ENCODE measurements at places on chromosomes 1 and 21.
A peak's percentile ranks its signal among the peaks of the same experiment; 100 is the strongest.

DNA sequence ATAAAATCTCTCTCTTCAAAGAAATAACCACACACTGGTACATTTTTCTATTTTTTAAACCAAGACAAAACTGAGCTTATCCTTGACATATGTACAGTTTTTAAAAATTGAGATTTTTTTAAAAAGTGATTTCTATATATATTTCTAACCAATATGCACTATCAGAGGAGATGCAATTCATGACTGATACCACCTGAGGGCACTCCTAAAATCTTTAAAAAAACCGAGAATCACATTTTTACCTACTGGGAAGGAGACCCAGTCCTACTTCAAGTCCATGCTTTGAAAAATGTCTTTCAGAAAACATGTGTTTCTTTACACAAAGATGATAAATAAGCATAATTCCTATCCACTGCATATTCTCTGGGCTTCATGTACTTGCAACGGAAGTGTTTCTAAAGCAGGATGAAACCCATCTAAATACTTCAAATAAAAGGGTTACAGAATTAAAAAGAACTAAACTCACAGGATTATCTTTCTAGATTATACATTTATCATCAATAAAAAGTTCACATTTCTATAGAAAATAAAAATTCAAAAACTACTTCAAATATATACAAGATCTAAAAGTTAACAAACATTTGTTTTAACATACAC lies 98.6 kb downstream of the ENAH start:
- DNase-seq, result no peak

DNA sequence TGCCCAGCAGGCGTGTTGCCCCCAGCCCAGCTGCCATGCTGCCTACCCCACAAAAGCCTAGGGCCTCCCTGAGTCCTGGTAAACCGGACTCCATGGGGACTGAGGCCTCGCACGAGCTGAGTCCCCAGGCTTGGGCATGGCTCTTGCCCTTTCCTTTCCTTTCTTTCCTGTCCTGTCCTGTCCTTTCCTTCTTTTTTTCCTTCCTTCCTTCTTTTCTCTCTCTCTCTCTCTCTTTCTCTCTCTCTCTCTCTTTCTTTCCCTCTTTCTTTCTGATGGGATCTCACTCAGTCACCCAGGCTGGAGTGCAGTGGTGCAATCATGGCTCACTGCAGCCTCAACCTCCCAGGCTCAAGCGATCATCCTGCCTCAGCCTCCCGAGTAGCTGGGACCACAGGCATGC lies 104.4 kb downstream of the SPSB1 start:
- no peak for DNase-seq

DNA sequence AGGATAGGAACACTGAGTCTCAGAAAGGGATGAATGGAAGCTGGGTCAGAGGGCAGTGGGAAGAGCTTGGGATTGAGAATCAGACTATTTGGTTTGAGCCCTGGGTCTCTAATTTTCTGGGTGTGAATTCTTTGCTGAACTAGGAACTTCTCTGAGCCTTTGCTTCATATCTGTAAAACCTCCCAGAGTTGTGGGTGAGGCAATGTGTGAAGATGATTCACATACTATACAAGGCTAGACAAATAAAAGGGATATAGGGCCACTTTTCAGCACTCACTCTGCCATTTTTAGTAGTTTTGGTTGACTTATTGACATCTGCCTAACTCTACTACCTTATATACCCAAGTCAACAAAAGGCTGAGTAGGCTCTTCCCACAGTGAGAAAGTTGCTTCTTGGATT lies 77.7 kb upstream of the JUN start:
- DNase-seq, result no peak

DNA sequence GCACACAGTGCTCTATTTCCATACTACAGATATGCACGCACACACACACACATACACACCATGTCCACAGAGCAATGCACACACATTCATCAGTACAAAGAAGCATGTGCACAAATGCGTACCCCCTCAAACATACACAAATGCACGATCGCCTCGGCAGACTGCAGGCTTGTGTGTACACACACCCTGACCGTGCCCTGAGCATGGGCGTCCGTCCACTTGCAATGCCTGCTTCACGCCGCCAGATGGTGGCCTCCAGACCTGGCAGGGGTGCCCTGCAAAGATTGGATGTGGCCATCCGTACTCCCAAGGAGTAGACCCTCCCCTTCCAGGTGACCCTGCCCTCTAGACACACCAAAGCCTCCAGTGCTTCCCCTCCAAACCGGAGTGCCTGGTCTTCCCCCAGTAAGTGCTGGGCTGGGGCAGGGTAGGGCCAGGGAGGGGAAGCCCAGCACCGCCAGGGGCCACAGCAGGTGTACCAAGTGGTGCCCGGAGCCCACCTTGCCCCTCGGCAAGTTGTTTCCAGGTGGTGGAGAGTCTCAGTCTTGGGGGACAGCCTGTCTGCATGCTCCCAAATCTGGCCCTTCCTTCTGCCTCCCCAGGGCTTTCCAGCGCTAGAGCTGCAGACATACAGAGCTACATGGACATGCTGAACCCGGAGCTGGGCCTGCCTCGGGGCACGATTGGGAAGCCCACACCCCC lies 20.6 kb downstream of the ESPN start:
- no peak for DNase-seq

DNA sequence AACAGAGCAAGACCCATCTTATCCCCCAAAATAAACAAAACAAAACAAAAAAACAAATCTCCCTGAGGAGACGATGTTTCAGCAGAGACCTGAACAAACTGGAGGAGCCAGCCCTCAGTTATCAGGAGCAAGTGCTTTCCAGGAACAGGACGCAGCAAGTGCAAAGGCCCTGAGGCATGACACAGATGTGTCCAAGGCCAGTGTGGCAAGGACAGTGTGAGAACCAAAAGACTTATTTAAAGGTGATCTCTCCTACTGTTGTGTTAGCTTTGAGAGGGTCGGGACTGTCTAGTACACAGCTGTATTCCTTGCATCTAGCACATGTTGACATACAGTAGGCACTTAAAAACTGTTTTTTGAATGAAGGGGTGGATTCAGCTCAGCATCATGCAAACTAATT lies 48.0 kb downstream of the FOXD2 start:
- DNase-seq, result no peak

DNA sequence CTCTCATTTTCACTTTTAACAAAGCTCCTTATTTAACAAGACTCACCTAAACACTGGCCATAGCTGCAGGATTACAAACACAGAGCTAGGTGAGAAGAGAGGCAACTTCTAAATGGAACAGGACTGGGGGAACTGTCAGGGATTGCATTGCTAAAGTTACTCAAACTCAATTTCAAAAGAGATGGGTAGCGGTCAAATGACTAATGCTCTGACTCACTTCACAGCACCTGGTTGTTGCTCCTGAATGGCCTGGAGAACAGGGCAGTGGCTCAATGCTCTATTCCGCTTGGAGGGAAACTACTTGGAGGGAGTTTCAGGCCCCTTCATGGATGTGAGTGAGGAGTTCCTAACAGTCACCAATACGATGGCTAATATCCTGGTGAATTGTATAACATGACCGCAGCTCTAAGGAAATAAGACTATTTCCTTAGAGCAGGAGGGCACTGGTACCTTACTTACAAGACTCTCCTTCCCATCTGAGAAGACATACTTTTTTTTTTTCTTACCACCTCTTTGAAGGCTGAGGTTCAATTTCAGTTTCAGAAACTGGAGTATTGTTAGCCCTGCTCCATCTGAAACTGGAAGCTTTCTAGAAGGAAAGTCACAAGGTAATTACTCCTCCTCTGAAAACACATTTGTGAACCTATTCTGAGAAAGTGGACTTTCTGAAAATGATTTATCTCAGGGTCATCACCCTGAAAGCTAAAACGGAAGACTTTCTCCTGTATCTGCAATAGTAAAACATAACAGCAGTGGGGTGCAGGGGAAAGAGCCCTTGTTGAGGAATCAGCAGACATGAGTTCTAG lies 9.5 kb downstream of the DPT start:
- DNase-seq, result no peak

DNA sequence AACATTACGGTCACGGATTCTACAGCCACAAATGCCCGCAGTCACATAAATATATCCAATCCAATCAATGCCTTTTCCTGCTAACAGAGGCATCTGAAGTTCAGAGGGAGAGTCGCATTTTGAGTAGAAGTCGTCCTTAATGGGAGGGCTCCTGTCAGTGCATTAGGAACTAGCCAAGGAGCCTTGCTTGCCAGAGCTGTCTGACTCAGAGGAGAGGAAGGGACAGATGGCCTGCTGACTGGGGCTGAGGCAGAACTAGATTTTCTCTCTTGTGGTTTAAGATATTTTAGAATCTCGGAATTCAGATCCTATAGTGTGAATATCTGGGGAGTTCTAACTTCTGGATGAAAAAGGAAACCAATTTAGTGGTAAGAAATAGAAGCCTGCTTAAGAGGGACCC lies 10.6 kb downstream of the XKR8 start:
- DNase-seq, result no peak

DNA sequence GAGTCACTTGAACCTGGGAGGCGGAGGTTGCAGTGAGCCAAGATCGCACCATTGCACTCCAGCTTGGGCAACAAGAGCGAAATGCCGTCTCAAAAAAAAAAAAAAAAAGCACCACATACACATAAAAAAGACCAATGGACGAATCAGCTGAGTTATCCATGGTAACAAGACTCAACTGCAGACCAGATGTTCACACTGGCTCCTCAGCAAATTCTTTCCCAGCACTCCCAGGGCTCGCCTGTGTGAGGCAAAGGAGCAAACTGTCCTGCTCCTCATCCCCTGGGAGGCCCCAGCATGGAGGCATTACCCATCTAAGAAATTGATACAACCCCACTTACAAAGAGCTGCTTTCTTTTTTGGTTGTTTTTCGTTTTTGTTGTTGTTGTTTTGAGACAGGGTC lies 3.1 kb downstream of the TMEM234 start:
- DNase-seq, result no peak

- DNase-seq, result no peak
Measured at GRCh38 chr1:172254521-172255222, 165.8 kb upstream of the C1orf105 start.

DNA sequence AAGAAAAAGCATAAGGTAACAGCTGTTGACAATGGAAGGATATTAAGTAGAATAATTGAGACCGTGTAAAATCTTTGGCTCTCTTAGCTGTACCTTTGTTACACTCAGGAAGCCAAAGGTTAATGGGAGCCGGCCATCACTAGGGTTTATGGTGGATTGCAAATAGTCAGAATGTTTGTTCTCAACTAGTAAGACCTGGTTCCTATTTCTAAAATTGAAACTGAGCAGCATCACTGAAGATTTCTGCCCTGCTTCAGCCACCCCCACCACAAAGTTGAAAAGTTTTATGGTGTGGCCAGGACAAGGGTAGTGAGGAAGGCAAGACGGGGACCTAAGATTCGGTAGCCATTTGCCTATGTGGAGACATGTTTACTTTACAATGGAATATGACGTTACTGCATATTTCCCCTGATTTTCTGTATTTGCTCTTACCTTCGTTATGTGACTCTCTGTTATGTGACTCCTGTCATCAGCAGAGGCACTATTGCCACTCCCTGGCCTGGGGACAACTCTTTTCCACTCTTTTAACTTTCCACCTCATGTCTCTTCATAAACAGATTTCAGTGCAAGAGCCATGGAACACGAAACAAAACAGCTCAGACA lies 41.4 kb upstream of the KIF1B start:
- no peak for DNase-seq

GRCh38 chr1:209768354-209768774 lies 12.5 kb downstream of the TRAF3IP3 start:
- no peak for DNase-seq

- DNase-seq, result no peak
Measured at GRCh38 chr1:168136709-168137514, at the start of gene GPR161. TSS of gene GPR161 (minus strand) at chr1:168136930. CDS start at chr1:168104850, 32,080 bp downstream.

- DNase-seq, result no peak
Measured at GRCh38 chr1:235090406-235091069, 38.1 kb downstream of the TOMM20 start.

GRCh38 chr1:230204842-230205241 lies 137.8 kb downstream of the GALNT2 start:
- no peak for DNase-seq

DNA sequence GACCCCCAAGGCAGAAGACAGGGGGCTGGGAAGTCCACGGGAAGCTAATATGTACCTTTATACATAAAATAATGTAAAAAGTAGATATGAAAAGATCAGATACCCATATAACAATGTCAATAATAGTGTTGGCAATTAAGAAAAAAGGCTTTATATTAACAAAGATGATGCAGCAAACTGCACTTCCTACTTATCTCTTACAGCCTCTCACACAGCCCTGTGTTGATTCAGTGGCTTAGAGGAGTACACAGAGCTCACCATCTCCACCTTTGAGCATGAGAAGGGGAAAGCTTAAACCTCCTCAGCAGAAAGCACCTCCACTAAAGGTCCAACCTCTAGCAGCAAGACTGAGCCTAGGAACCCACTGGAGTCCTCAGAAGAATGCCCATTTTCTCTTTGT lies 7.2 kb upstream of the VSIG8 start:
- no peak for DNase-seq

DNA sequence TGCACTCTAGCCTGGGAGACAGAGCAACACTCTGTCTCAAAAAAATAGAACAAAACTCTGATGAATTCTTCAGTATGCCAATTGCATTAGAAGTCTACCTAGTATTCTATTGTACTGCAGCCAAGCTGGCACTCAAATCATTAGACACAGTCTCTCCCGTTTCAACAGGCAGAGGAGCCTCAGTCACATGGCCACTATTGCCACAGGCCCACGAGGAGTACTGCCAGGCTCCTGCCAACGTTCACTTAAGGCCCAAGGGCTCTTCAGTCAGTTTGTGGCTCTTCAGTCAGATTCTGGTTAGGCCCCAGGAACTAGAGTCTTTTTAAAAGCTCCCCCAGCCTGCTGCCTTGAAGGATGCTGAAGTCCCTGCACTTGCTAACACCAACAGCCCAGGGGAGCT lies 73.4 kb downstream of the SH3BGR start:
- no peak for DNase-seq

DNA sequence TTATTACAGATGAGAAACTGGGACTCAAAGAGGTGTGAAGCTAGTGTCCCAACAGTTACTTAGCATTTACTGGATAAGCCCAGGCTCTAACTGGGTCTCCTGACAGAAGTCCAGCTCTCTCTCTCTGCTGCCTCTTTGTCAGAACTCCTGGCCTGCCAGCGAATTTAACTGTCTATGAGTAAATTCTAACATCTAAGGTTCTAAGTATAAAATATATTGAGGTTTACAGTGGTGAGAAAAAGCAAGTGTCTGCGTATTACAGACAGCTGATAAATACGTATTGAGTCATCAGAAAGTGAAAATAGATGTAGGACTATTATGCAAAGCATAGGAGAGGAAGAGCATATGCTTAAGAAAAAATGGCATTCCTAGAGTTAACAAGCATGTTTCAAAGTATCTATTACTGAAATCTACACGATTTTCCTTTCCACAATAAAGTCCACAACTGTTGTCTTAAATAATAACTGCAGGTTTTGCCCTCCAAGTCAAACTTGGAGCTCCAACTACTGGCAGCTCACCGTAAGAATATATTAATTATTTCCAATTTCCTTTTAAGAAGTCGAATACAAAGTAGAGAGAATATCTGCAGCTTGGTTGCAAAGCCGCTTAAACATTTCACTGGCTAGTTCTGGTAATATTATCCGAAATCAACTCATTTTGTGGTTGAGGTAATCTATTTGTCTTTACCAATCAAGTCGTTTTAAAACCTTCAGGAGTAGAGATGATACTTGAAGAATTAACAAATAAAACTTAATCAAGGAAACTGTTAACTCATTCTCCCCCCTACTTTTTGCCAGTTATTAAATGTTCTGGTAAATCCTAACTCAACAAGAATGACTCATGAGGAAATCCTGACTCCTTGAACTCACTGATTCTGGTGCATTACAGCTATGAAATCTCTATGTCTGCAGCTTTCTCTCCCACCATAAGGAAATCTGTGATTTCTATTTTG lies 1.4 kb upstream of the RGS2 start:
- DNase-seq, result peak; percentile 47
